ENCODE measurements at places on chromosomes 12 and 14. TPM values are rescaled to one million over a fixed set of nuclear protein-coding genes. Genes with fewer than 3 reads are reported as not detected.

FGD4 gene
- total RNA-seq: 53.5 TPM

GUCY2C gene
- total RNA-seq: not detected

SMOC1 gene
- total RNA-seq: 30.4 TPM

LBHD2 gene
- 2.4 TPM for total RNA-seq

ENDOU gene
- 1.8 TPM for total RNA-seq

PSEN1 gene
- total RNA-seq: 88.8 TPM

RASSF8 gene
- 68.4 TPM for total RNA-seq

Data from dorsolateral prefrontal cortex (tissue), 122 donors.